Fibroblast of the conjunctiva (primary cell): ENCODE measurements at places on chromosomes 4 and X.

GRCh38 chrX:149069899-149070298 lies 435.2 kb downstream of the IDS start:
- DNase-seq: no peak

DNA sequence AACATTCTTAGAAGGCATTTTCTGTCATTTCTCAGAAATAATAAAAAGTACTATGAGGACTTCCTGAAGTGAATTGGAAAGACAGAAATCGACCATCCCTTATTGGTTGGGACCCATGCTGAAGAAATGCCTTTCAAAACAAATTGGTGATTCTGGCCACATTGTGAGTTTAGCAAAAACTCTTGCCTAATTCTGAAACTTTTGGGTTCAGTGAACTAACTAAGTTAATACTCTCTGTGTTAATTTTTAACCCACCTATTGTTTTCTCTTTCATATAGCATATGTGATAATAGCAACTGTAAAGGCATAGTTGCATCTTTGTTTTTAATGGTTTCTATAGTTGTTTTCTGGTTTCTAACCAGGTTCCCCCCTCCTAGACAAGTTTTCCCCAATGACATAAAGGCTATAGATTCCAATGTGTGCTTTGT lies 129.3 kb upstream of the FAT1 start:
- no peak for DNase-seq

GRCh38 chr4:68570122-68570507 lies 6.0 kb downstream of the UGT2B17 start:
- DNase-seq: no peak

DNA sequence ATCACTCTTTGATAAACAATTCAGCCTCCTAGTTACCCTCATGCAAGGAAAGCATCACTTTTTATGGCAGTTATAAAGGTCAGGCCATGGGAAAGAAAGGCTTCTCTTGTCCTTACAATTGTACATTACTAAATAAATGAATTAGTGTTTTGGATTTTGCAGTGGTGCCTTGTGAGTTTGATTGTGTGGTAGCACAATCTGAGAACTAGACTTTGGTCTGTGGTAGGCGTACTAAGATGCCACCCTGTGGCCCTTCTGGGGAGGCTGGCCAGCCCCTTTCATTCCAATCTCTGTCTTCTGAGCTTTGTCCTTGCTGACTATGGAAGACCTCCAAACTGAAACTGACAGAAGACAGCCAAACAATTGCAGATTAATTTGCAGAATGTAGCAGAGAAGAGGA lies 14.6 kb upstream of the HNRNPD start:
- DNase-seq: no peak

DNA sequence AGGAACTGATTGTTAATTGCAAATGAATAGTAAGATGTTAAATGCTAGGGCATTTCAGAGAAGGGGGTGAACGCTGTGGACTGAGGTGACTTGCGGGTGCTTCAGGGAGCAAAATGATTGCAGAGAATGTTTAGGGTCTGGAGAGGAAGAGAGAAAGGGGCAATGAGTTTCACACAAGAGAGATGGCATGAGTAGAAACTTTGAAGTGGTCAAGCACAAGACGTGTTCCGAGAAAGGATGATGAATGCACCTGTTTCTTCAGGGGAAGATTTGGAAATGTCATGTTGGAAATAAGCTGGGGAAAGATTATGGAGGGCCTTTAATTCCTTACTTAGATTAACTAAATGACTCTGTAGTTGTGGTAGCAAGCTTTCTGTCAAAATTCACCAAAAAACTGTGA lies 43.4 kb downstream of the DTHD1 start:
- no peak for DNase-seq

DNA sequence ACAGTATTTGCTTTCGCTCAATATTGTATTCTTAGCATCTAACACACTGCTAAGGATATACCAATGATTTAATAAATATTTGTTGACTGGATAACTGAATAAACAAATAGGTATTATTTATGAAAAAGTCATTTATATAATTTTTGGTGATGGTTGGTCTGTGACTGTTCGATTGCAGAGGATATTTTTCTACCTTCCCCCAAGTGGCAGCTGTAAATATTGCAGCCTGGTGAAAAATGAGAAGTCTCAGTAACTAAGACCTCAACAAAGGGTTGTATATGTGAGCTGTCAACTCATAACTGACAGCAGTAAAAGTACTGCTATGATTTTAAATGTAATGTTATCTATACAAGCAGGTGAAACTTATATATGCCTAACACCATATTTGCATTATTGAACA lies 36.0 kb downstream of the HTR2C start:
- no peak for DNase-seq

- DNase-seq: no peak
Observed at GRCh38 chr4:109614466-109614865, 54.4 kb downstream of the MCUB start.

- DNase-seq: no peak
Observed at GRCh38 chr4:4558881-4559280, 17.0 kb upstream of the STX18 start.

GRCh38 chrX:13658602-13659001 lies 5.7 kb downstream of the TCEANC start:
- peak; percentile 45 for DNase-seq

DNA sequence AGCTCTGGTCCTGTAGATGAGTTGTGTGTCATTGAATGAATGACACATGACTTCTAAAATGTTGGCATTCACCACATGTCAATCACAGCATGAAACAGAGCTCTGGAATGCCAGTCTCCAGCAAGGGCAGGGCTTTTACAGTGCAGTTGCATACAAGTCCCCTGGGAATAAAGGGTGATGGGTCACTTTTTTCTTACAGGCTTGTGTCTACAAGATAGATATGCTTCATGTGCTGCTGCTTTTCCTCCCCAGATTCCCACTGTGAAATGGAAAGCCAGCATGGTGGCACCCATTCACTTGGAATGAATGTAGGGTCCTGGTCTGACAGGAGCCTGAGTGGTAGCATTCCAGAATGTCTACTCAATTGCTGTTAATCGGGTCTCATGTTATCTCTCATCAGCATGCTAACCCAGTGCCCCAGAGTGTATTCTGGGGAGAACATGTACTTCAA lies 159.1 kb upstream of the KIT start:
- peak; percentile 47 for DNase-seq

GRCh38 chr4:147003956-147004809 lies 58.5 kb upstream of the TTC29 start:
- no peak for DNase-seq

- no peak for DNase-seq
Observed at GRCh38 chrX:13305108-13305507, 14.7 kb downstream of the ATXN3L start.

DNA sequence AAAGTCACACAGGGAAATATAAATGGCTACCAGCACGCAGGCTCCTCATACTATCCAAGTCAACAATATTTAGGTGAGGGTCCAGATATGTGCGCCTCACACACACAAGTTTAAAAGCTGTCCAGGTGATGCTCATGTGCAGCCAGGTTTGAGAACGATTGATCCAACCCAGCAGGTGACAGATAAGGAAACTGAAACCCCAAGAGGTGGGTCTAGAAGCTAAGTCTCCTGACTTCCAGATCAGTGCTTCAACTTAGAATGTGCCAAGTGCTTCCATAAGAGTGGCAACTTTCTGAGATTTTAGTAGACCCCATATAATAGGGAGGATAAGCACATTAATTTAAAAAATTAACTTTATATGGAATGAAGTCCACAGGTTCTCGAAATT lies 54.4 kb upstream of the NAP1L5 start:
- DNase-seq: no peak

GRCh38 chr4:169756971-169757574 lies 671 bp downstream of the HPF1 start:
- DNase-seq: no peak

- no peak for DNase-seq
Observed at GRCh38 chr4:142238589-142238988, 602.2 kb downstream of the IL15 start.

GRCh38 chr4:37659696-37660095 lies 26.5 kb downstream of the RELL1 start:
- DNase-seq: no peak

DNA sequence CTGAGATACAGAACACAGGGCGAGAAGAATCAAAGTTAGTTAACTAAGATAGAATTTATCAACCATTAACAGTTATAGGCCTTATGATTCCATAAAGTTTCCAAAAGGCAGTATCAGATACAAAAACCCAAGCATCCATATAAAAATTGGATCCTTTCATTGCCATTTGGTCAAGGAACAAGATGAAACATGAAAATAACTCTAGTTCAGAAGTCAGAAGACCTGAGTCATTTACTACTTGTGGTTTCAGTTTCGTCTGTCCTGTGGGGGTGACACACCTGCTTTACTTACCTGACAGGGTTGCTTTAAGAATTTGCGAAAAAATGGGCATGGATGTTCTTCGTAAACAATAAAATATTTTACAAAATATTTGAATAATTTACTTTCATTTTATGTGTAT lies 130.8 kb downstream of the ANAPC10 start:
- DNase-seq: no peak

GRCh38 chr4:173380987-173381386 lies 10.2 kb downstream of the SAP30 start:
- no peak for DNase-seq

DNA sequence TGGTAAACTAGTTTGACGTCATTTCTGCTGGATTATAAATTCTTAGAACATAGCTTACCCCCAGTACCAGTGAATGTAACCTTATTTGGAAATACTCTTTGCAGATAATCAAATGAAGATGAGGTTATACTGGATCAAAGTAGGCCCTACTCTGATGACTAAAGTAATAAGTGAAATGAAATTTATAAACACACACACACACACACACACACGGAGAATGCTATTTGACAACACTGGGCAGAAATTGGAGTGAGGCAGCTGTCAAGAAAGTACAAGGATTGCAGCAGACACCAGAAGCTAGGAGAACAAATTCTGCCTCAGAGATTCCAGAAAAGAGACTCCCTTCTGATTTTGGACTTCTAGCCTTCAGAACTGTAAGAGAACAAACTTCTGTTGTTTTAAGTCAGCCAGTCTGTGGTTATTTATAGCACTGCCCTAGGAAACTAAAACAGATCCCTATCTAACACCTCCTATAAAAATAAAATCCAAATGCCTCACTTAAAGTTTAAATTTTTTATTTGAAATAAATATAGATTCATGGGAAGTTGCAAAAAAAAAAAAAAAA lies 448.6 kb downstream of the PCDH18 start:
- DNase-seq: no peak

DNA sequence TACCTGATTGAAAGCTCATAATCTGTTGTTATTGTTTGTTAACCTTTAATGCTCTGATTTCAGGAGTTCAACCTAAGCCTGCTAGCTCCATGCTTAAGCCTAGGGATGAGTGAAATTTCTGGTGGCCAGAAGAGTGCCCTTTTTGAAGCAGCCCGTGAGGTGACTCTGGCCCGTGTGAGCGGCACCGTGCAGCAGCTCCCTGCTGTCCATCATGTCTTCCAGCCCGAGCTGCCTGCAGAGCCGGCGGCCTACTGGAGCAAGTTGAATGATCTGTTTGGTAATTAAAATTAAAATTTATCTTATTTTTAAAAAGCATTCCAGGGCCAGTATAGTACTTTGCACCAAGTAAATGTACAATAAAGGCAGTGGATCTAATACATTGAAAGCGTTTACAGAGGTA lies 37.1 kb upstream of the MSANTD1 start:
- DNase-seq: no peak

DNA sequence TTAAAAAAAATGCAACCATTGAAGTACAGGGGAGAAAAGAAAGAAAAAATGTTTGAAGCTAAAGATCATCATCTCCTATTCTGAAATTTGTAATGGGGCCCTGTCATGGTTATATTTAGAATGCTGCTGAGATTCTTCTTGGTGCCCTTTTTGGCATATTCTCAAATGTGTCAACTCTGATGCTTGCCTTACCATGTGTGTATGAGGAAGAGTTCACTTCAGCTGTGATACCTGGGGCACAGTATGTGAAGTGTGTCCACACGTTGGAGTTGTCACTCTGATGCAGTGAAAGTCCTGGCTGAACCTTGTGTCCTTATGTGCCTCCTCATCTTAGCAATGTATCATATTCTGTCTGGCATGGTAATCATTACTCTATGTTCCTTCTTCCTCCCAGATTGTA lies 377.9 kb downstream of the RAPGEF2 start:
- no peak for DNase-seq

DNA sequence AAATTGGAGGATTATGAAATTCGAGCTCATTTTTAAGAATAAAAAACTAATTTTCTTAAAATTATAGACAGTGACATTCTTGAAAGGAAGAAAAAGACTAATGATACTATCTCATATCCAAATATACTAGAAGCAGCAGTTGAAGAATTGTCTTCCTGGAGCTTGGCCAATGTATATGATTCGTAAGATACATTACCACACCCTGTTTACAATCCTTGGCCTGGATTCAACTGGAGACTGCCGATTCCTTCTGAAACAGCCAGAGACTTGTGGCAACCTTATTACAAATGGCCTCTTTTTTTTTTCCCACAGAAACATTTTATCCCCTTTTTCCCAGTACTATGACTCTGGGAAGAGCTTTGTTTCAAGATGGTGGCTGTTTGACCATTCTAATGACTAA lies 571.2 kb upstream of the FAT1 start:
- DNase-seq: peak; percentile 18
